ENCODE measurements at places on chromosomes 6 and 20.

DNA sequence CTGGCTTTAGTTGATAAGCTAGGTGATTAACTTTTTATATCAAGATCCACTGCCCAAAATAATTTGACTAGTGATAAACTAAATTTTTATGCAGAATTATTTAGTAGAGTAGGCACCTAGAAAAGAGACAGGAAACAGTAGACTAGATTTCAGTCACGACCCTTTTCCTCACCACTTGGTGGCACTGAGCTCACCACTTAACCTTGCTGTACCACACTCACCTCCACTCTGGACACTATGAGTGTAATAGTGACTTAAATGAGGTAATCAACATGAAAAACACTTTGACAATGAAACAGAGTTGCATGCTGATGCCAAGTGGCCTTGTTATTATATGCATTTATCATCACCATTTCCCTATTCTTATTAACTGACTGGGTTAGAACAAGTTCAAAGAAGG lies 730.4 kb downstream of the KIF16B start:
- DNase-seq: no peak

DNA sequence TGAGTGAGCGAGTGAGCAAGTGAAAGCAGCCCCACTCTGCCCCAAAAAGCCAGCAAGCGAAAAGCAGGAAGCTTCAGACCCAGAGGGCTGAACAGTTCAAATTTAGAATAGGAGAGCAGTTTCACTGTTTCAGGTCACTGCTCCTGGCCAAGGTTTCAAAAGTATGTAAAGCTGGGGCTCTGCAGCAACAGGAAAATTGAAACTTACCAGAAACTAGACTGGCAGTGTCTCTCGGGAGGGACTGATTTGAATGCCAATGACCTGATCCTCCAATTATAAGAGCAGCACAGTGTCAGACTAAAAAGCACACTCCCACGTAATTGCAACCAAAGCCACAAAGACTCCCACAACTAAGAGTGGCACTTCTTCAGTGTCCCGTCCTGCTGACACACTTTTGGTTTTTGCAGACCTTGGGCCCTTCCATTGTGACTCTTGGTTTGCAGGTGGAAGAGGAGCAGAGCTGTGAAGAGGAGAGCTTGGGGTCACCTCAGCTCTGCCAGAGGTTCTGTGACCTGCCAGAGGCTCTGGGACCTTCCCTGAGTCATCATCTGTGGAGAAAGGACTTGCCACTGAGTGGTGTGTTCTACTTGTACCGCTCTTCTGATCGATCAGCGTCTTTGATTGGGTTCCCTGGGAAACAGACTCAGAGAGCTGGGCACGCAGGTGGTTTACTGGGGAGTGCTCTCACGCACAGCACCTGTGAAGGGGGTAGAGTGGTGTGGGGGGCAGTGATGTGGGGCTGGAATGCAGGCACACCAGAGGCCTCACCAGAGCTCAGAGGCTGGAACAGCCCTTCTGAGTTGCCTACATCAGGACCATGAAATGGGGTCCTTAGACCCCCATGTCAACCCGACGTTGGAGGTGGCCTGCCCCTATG lies 52.7 kb upstream of the PTGIS start:
- no peak for DNase-seq

GRCh38 chr6:113855500-113856374 lies 1.4 kb upstream of the MARCKS start:
- DNase-seq: no peak

GRCh38 chr6:285030-285771 lies 7.1 kb upstream of the DUSP22 start:
- no peak for DNase-seq

- DNase-seq: no peak
Measured at GRCh38 chr20:10639077-10639736, 34.6 kb downstream of the JAG1 start.

Data from effector CD4-positive, alpha-beta T cell (primary cell).